Mesothelial cell of epicardium (in vitro differentiated cells): ENCODE measurements at places on chromosomes 6 and 20. TPM values are rescaled to one million over a fixed set of nuclear protein-coding genes. Genes with fewer than 3 reads are reported as not detected.

Gene PAX1
- not detected in 3 replicates for total RNA-seq

Gene C6orf141
- total RNA-seq: 6.0 to 8.2 TPM (median 6.5 TPM) in 3 replicates

DNA sequence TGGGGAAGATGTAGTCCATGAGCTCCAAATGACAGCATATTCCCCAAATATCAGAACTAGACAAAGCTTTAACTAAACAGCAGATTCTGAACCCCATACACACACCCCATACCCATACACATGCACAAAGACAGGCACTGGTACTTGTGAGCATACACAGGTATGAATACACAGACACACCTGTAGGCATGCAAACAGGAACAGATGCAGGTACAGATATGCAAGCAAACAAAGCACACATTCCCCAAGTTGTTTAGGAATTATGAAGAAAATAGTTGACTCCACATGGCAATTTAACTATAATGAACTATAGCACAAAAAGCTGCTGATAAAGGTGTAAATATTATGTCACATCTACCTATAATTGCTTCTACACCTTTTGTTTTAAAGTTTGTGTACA lies 16.7 kb downstream of the GOPC start:
- DNase-seq: no peak

GRCh38 chr6:21767891-21768648 lies 174.5 kb downstream of the SOX4 start:
- DNase-seq: no peak

Gene PLG
- 0.16 to 0.38 TPM (median 0.22 TPM) in 3 replicates for total RNA-seq

Gene CST5
- total RNA-seq: not detected in 3 replicates
